ENCODE measurements at places on chromosomes 5 and 9. TPM values are rescaled to one million over a fixed set of nuclear protein-coding genes. Genes with fewer than 3 reads are reported as not detected.

DNA sequence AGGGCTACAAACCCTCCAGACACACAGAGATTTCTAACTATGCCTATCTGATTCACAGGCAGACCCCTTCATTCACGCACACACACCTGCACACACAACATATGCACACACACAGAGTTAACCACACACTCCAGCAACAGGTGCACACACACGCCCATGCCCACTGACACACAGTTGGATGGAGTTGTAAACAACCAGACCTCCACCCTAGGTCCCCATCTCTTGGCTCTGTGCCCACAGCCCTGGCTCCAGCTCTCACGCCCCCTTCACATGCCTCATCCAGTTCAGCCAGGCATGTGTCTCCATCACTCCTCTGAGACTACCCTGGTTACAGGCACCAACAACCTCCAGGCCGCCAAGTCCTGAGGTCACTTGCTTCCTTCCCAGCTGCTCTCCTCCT is 61.1 kb downstream of the PSD2 start:
- no peaks in the 10 kb centered on the region for H3K36me3 ChIP-seq
- DNase-seq = no peak
- no peaks in the 10 kb centered on the region for H3K4me1 ChIP-seq
- no peak overlapping the region for H3K4me3 ChIP-seq

DNA sequence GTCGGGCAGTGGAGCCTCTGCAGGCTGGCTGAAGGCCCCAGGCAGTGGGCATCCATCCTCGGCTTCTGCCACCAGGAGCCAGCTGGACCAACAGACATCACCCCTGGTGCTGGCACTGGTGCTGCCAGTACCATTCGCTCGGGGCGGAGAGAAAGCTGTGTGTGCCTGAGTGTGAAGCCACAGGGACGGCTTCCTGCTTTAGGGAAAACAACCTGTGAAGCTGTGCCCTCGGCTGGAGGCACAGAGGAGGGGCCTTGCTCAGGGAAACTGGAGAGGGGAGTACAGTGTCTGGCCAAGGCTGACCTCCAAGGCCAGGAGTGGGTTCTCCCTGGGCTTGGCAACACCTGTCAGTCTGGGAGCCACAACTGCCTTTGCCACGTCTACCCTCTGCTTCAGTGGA is 38.3 kb downstream of the NEK6 start:
- no peak overlapping the region for H3K4me3 ChIP-seq
- no peak overlapping the region for H3K27ac ChIP-seq
- H3K27me3 ChIP-seq = no peaks in the 10 kb centered on the region
- no peak for DNase-seq
- H3K4me1 ChIP-seq = peaks cover 33% of the 10 kb centered on the region
- H3K36me3 ChIP-seq = peaks cover 2% of the 10 kb centered on the region

The DRD1 gene
- total RNA-seq = not detected

- H3K36me3 ChIP-seq = no peaks in the 10 kb centered on the region
- H3K27me3 ChIP-seq = no peaks in the 10 kb centered on the region
- no peak overlapping the region for H3K4me3 ChIP-seq
- no peaks in the 10 kb centered on the region for H3K4me1 ChIP-seq
These were observed 94.6 kb upstream of the HMHB1 start for GRCh38 chr5:143717400-143717799.

The CATSPER3 gene
- total RNA-seq = 0.61 TPM

GRCh38 chr5:171586436-171586835 is 167.0 kb downstream of the FGF18 start:
- H3K27me3 ChIP-seq = no peaks in the 10 kb centered on the region
- no peak overlapping the region for H3K27ac ChIP-seq
- H3K36me3 ChIP-seq = no peaks in the 10 kb centered on the region

DNA sequence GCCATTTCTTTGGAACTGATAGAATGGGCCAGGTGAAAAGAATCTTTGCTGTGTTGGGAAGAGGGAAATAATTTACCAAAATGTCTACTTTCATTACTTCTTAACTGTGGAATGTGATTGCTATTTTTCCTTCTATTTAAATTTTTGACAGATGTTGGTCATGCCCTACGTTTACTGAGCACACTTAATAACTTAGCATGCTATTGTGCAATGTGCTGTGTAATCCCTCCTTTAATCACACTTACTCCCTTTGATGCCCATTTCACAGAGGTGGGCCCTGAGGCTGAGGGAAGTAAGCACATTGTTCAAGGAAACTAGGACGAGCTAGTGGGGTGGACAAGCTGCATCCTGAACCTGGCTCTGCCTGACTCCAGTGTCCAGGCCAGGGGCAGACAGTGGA is 47.8 kb upstream of the INSYN2B start:
- no peaks in the 10 kb centered on the region for H3K4me1 ChIP-seq
- no peak overlapping the region for H3K27ac ChIP-seq
- H3K4me3 ChIP-seq = no peak overlapping the region
- no peaks in the 10 kb centered on the region for H3K27me3 ChIP-seq
- no peaks in the 10 kb centered on the region for H3K36me3 ChIP-seq
